ENCODE measurements at places on chromosomes 13 and 19.

GRCh38 chr13:104976986-104977385 is 1558.5 kb downstream of the EFNB2 start:
- DNase-seq = no peak

- no peak for DNase-seq
These were observed 287.0 kb downstream of the DCT start for GRCh38 chr13:94192431-94192975.

DNA sequence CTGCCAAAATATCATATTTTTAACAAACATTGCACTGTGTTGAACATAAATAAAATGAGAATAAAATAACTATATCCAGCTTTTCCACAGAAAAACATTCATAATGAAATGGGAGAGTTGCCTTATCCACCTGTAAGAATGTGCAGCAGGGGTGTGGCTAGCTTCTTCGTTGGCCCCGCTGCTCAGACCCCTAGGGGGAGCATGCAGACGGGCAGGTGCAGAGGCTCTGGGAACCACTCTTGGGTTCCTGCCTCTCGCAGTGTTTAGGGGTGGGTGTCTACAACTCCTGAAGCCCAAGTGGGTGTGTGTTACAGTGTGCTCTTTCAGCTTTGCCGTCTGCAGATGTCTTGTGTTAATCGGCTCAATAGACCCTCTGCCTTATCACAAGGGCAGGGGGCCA is 121.7 kb downstream of the SLITRK5 start:
- DNase-seq = no peak

DNA sequence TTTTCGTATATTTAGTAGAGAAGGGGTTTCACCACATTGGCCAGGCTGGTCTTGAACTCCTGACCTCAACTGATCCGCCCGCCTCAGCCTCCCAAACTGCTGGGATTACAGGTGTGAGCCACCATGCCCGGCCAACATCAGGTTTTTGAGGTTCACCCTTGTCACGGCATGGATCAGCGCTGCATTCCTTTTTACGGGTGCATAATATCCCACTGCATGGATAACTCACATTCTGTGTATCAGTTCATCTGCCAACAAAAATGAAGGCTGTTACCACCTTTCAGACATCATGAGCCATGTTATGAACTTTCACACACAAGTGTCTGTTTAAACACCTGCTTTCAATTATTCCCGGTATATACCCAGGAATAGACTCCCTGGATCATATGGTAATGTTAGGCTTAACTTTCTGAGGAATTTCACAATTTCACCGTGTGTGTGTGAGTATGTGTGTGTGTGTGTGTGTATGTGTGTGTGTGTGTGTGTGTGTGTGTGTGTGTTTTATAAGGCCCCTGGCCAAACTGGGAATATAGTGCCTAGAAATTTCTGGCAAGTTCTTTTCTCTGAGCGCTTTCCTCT is 52.2 kb downstream of the AP1M1 start:
- DNase-seq = no peak

GRCh38 chr13:29903543-29903942 is 53.1 kb upstream of the UBL3 start:
- DNase-seq = no peak

- DNase-seq = no peak
These were observed 7.4 kb upstream of the FCGBP start for GRCh38 chr19:39941615-39942365.

DNA sequence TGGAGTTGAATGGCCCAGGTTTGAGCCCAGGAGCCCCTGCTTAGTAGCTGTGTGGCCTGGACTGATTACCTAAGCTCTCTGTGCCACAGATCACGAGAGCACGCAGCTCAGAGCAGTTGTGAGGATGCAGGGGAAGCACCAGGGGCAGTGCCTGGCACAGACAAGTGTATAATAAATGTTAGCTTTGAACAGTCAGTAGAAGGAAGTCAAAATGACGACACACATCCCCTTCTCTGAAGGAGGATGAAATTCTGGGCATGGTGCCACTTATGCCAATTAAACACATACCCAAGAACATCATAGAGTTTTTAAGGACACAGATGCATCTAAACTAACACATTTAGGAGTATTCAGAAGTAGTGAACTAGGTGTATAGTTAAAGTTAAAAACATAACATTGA is 24.9 kb upstream of the SIGLEC11 start:
- DNase-seq = no peak

- no peak for DNase-seq
These were observed 19.5 kb upstream of the MEIS3 start for GRCh38 chr19:47438793-47439220.

All from central memory CD8-positive, alpha-beta T cell (primary cell).